ENCODE measurements at places on chromosomes 3 and 15. TPM values are rescaled to one million over a fixed set of nuclear protein-coding genes. Genes with fewer than 3 reads are reported as not detected.

Gene PLAAT1
- 5.6 TPM for total RNA-seq

Gene GATM
- 9.0 TPM for total RNA-seq

Gene ABHD17C
- total RNA-seq = 25.1 TPM

Gene TMEM40
- not detected for total RNA-seq

Gene KY
- total RNA-seq = not detected

Gene FOXL2NB
- 0.55 TPM for total RNA-seq
